ENCODE measurements at places on chromosomes 11 and 22.

DNA sequence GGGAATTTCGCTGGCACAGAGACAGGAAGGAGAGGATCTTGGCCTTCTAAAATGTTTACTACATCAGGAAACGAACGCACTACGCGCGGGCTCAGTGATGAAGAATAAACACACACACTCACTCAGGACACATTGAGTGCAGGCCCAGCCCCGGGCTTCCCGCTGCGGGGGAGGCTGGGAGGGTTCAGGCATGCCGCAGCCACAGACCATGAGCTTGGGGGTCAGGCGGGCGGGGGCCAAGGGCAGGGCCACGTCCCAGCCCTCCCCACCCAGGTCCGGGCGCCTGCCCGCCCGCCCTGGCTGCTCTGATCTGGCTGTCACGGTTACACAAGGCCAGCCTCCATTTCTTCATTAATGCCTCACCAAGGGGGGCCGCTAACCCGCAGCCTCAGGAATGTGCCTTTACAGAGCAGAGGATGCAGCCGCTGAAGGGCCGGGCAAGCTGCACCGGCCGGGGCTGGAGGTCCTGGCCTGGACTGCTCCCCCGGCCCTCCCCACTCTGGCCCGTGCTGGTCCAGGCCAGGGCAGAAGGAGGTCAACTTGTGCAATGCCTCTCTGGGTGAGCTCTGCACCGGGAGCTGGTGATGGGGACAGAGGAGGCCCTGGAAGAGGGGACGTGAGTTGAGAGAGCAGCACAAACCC, 41.7 kb downstream of the IGF2 start:
- no peak for DNase-seq

- no peak for DNase-seq
Measured at GRCh38 chr11:69662806-69663205, 12.3 kb downstream of the LTO1 start.

DNA sequence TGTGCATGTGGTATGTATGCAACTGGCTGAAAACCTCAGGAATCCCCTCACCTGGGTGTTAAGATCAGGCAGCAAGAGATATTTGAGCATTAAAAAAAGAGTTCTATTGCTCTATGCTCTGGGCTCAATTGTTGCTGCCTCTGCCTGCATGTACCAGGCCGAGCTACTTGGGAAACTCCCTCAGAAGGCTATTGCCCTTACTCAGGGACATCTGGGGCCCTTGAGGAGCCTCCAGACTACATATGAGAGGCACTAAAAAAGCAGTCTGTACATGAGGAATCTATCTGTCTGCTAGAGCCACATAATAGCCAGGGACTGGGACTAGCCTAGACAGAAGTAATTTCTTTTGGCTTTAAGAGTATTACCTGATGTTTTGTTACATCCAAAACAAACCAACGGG, 120.1 kb downstream of the SWAP70 start:
- DNase-seq = no peak

GRCh38 chr11:18721561-18722292, 4.3 kb downstream of the IGSF22 start:
- no peak for DNase-seq

- no peak for DNase-seq
Measured at GRCh38 chr11:105192115-105192514, 52.5 kb upstream of the CARD18 start.

GRCh38 chr11:92384802-92385201, 160.2 kb downstream of the FAT3 start:
- DNase-seq = no peak

DNA sequence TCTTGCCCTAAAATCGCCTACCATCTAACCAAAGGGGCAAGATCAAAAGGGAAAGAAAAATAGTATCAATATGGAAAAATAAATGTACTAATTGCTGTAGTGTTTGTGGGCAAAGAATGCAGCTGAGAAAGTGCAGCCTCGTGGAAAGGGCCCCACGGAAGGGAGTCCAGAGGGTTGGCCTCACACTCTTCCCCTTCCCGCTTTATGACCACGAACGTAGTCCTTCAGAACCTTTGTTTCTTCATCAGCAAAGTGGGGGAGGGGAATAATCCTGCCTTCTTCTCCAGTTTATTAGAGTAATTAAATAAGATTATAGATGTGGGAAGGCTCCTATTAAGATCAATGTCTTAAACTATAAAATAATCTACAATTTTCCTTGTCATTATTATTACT, 41.0 kb downstream of the FLI1 start:
- no peak for DNase-seq

DNA sequence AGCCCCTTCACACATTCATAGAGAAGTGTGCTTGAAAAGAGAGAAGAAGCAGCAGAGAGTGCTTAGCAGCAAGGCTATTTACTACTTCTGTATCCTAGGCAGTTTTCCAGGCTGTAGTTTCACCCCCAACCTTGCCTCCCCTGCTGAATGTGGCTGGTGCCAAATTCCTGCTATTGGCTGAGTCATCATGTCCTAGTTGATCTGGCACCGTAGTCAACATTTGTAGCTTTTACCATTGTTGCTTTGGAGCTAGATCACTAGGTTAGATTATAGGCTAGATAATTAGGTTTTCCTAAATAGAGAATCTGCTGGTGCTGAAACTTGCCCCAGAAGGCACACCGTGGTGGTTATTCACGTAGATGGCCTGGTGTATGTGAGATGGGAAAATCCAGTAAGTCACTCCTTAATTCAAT, 32.7 kb downstream of the ARHGAP42 start:
- DNase-seq = no peak

GRCh38 chr11:128187835-128188234, 399.5 kb downstream of the ETS1 start:
- no peak for DNase-seq

DNA sequence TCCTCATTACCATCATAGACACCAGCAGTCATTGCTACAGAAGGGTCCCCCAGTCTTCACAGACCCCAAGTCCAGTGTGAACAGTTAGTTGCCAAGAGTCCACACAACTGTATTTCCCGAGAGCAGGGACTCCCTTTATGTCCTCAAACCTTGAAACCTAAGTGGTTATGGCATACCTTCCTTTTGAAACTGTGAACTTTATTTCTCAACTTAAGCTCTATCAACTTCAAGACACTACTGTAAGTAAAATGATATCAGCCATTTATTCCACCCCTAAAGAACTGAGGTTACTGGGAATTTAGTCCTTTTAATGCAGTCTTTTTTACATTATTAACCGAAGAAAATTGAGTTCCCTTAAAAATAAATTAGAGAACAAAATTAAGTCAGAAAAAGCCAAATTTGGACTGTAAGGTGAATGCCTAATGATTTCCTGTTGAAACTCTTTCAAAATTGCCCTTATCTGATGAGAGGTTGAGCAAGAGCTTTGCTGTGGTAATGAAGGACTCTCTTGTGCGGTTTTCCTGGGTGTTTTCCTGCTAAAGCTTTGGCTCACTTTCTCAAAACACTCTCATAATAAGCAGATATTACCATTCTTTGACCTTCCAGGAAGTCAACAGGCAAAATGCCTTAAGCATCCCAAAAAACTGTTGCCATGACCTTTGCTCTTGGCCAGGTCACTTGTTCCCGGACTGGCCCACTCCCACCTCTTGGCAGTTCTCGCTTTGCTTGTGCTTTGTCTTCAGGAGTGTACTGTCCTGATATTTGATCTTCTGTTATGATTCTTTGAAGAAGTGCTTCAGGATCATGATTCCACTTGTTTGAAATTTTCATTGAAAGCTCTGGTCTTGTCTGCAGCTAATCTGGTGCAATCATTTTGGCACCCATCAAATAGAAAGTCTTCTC, 765.4 kb upstream of the ANO3 start:
- DNase-seq = no peak

- no peak for DNase-seq
Measured at GRCh38 chr22:46044621-46045458, 67.9 kb upstream of the WNT7B start.

DNA sequence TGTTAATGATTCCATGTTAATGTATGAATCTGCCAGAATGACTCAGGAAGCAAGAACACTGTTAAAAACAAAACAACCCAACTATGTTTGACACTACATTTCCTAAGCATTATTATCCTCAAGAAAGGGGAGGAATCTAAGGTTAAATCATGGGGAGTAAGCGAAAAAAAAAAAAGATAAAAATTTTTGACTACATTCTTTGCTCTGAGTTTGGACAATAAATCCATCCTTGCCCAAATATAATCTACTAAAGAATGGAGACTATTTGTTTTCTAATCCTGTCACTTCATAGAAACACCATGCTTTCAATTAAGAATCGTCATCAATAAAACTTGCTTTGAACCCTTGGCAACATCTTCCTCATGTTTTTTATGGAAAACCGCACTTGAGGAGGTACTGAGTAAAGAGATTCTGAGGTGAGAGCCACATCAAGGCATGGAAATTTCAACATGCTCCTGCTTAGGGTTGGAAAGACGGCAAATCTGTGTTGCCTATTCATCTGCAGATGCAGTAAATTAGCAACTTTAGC, 9.7 kb downstream of the MAML2 start:
- DNase-seq = no peak

GRCh38 chr11:70846781-70847655, 405.4 kb downstream of the SHANK2 start:
- DNase-seq = no peak

DNA sequence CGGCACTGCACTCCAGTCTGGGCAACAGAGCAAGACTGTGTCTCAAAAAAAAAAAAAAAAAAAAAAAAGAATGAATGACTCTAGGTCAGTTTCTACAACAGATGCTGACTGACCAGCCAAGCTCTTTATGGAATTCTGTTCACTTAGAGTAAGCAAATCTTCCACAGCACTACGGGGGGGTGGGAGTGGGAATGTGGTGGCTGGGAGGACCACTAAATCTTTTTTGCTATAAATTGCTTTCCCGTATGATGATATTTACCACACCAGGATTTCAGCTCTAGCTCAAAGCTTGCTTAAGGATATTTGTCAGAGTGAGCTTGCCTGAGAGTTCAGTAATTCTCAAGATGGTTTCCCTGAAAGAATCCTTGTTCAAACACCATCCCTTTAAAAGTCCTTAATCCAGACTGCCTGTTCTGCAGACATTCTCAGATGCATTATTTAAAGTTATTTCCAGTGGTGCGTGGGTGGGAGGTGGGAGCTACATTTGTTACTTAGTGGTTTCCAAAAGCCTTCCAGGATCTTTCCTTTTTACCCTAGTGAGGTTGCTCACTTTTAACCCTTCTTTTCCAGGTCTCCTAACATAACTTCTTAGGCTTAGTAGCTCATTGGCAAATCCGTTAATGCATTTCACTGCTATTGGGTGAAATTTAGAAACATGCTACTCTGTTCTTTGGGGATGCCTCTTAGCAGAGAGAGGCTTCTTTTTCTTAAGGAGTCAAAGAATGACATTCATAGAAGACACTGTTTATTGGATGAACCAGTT, 65.9 kb downstream of the UBASH3B start:
- no peak for DNase-seq

- DNase-seq = no peak
Measured at GRCh38 chr11:28961726-28962125, 853.5 kb downstream of the METTL15 start.

DNA sequence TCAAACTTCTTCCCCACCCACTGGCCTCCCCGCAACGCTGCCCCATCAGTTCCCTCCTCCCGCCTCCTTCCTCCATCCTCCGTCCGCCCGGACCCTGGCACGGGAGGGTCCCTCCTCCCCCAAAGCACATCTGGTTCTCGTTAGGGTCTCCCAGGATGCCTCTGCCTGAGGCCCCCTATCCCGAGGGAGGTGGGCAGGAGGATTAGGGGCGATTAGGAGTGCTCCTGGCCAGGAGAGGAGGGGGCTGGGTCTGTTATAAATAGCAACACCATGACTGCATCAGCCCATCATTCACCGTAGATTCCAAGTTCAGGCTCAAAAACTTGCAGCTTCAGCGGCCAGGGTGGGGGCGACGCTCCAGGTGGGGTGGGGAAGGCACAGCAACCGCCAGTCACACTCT, 10.4 kb downstream of the MYRF start:
- no peak for DNase-seq

- DNase-seq = no peak
Measured at GRCh38 chr11:33935461-33936456, 43.9 kb upstream of the LMO2 start.

- no peak for DNase-seq
Measured at GRCh38 chr22:33327348-33327860, 269.2 kb upstream of the SYN3 start.

GRCh38 chr11:72239313-72239848, 4.6 kb downstream of the PHOX2A start:
- DNase-seq = no peak

GRCh38 chr22:38607680-38608079, 37.7 kb upstream of the DMC1 start:
- DNase-seq = no peak

GRCh38 chr11:59647245-59647980, 21.4 kb downstream of the PATL1 start:
- DNase-seq = no peak

DNA sequence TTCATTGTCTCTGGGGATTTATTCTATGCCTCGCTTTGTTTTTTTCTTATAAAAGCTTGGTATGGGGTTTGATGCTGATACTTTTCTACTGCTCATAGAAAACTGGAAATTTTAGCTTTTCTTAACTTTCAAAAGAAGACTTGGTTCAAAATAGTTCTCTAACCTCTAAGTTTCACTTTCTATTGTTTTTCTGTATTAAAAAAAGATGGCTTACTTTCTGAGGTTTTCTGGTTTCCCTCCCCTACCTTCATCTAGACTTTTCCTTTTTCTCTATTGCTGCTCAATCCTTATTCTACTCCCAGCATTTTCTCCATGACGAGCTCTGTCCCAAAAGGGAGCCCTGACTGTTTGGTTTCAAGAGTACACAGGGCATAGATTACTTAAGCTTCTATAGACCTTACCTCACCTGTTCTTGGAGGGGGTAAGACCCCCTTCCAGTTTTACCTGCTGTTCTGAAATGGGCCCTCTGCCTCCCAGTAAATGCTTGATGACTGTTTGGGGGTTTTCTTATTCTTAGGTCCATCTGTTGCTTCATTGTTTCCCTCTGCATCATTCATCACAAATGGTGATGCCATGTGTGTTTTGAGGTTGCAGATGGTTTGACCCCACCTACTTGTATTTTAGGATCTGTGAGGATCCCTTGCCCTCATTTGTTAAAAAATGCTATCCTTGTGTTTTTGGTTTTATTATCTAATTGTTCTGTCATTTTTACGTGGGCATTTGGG, 29.5 kb downstream of the DNHD1 start:
- DNase-seq = no peak

All from stimulated activated CD8-positive, alpha-beta memory T cell treated with anti-CD3 and anti-CD28 coated beads, Interleukin-12 subunit alpha, Interleukin-12 subunit beta, amount 100 ng/mL, for 1 hour (primary cell).